OCI-LY7 (cell line): ENCODE measurements at places on chromosomes 11 and 22. TPM values are rescaled to one million over a fixed set of nuclear protein-coding genes. Genes with fewer than 3 reads are reported as not detected.

CD248 gene
- total RNA-seq = 0.18 and 0.46 TPM in 2 replicates

OR5B17 gene
- not detected in 2 replicates for total RNA-seq

APOA5 gene
- not detected in 2 replicates for total RNA-seq

SLC43A1 gene
- total RNA-seq = 78.6 and 87.0 TPM in 2 replicates

CNTF gene
- total RNA-seq = 3.3 and 3.5 TPM in 2 replicates

MRGPRX3 gene
- not detected in 2 replicates for total RNA-seq

DNA sequence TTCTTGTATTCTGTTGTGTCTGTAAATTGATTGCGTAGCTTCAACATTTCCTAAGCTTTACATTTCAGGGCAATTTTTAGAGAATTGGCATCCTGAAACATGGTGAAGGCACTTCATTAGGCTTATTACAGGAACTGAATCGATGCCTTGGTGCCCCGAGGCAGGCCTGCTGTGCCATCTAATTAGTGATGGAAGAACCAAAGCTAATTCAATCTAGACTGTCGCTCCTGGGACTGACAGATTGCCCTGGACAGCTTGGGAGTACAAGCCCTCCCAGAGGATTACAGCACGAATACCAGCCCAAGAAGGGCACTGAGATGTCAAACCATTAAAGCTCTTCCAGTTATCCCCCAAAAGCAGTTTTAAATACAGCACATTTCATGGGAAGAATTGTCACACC lies 243.2 kb upstream of the ZC3H12C start:
- DNase-seq = no peak
